Cardiac muscle cell (in vitro differentiated cells and primary cell): ENCODE measurements at places on chromosomes 12 and 14. TPM values are rescaled to one million over a fixed set of nuclear protein-coding genes. Genes with fewer than 3 reads are reported as not detected.

ANO2 gene
- not detected in 2 replicates for polyA plus RNA-seq

FGF23 gene
- polyA plus RNA-seq = 0.17 and 1.1 TPM in 2 replicates

PMEL gene
- 15.5 and 15.7 TPM in 2 replicates for polyA plus RNA-seq

LTBR gene
- 0.65 and 2.4 TPM in 2 replicates for polyA plus RNA-seq

GRCh38 chr14:76080471-76080870, 71.3 kb upstream of the GPATCH2L start:
- H3K27me3 ChIP-seq = no peaks in the 10 kb centered on the region
- no peak for DNase-seq
- no peak overlapping the region for H3K4me3 ChIP-seq
- no peak overlapping the region for H3K27ac ChIP-seq
- no peaks in the 10 kb centered on the region for H3K4me1 ChIP-seq

GRCh38 chr14:68941820-68942219, 37.3 kb downstream of the ACTN1 start:
- peaks cover 65% of the 10 kb centered on the region for H3K4me1 ChIP-seq
- H3K4me3 ChIP-seq = no peak overlapping the region
- DNase-seq = peak; percentile 78
- peak overlapping the region; percentile 75 for H3K27ac ChIP-seq

GRCh38 chr12:70365648-70366518, at the start of gene KCNMB4:
KCNMB4 (plus strand) TSS chr12:70366290; CDS start chr12:70366735, 445 bp downstream.
- peak within 1 kb of the TSS; percentile 22 for H3K27ac ChIP-seq
- H3K4me3 ChIP-seq = peak within 1 kb of the TSS; percentile 58
- DNase-seq = peak; percentile 64
- H3K27me3 ChIP-seq = peaks cover 16% of the 10 kb centered on the region
- H3K4me1 ChIP-seq = peaks cover 19% of the 10 kb centered on the region
- no peaks in the 10 kb centered on the region for H3K36me3 ChIP-seq

GRCh38 chr12:42338280-42338679, 12.3 kb downstream of the PPHLN1 start:
- DNase-seq = no peak
- H3K4me1 ChIP-seq = peaks cover 5% of the 10 kb centered on the region
- peak overlapping the region; percentile 17 for H3K27ac ChIP-seq
- H3K27me3 ChIP-seq = no peaks in the 10 kb centered on the region
- peaks cover 11% of the 10 kb centered on the region for H3K36me3 ChIP-seq
- no peak overlapping the region for H3K4me3 ChIP-seq

DNA sequence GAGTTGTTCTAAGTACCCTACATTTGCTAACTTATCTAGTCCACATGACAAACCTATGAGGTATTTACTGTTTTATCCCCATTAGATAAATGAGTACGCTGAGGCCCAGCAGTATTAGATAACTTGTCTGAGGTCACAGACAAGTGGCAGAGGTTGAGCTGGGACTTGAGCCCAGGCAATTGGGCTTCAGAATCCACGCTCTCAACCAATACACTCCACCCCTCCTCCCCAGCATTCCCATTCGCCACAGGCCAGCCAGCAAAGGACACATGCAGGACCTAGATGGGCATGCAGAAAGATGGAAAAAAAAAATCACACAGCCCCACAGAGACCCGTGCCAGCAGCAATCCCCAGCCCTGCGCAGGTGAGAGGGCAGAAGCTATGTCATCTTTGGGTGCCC, 12.4 kb downstream of the HDAC7 start:
- H3K27ac ChIP-seq = peak overlapping the region; percentile 80
- H3K4me3 ChIP-seq = no peak overlapping the region
- no peaks in the 10 kb centered on the region for H3K27me3 ChIP-seq

DNA sequence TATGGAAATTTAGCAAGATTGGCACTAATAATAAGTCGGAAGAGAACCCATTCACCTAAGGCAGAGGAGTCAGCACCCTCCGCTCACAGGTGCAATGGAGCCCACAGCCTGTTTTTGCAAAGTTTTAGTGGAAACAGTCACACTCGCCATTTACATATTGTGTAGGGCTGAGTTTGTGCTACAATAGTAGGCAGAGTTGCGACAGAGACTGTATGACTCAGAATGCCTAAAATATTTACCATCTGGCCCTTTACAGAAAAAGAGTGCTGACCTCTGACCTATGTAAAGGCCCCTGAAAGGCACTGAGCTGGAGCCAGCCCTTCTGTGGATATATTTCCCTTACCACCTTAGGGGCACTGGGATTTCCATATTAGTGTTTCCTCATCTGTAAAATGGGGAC, 79.0 kb downstream of the PRIMA1 start:
- H3K27me3 ChIP-seq = no peaks in the 10 kb centered on the region
- no peaks in the 10 kb centered on the region for H3K36me3 ChIP-seq
- H3K27ac ChIP-seq = no peak overlapping the region
- no peak overlapping the region for H3K4me3 ChIP-seq
- no peaks in the 10 kb centered on the region for H3K4me1 ChIP-seq

DNA sequence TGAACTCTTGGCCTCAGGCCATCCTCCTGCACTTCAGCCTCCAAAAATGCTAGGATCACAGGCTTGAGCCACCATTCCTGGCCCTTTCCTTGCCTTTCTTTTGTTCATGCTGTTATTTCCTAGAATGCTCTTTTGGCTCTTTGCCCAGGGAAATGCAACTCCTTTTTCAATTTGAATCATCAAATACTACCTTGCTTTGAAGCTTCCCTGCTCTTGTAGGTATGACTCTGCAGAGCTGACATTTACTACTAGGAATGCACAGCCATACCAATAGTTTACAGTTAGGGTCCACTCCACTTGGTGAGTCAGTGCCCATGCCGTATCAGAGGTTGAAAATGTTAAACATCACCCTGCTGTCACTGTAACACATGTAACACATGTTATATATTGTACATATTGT, 107.0 kb upstream of the CRY1 start:
- no peak overlapping the region for H3K4me3 ChIP-seq
- H3K36me3 ChIP-seq = no peaks in the 10 kb centered on the region
- H3K27ac ChIP-seq = no peak overlapping the region
- no peaks in the 10 kb centered on the region for H3K27me3 ChIP-seq

DNA sequence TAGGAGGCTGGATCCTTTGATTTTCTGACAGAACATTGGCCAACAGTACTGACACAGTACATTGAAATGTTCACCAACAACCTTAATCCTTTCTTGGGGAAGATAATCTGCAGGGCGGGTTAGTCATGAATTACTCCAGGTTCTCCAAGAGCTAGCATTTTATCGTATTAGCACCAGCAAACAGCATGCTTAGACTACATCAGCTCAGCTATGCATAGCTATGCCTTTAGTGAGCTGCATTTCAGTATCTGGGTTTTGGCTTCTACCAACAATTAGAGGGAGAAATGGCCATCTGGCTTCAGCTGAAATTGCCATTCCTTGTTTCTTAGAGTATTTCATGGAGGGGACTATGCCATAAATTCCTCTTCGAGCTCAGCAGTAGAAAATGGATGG, 33.8 kb downstream of the SAMD4A start:
- no peaks in the 10 kb centered on the region for H3K27me3 ChIP-seq
- DNase-seq = peak; percentile 51
- no peak overlapping the region for H3K4me3 ChIP-seq
- peak overlapping the region; percentile 46 for H3K27ac ChIP-seq
- H3K4me1 ChIP-seq = peaks cover 24% of the 10 kb centered on the region
- H3K36me3 ChIP-seq = no peaks in the 10 kb centered on the region

DNA sequence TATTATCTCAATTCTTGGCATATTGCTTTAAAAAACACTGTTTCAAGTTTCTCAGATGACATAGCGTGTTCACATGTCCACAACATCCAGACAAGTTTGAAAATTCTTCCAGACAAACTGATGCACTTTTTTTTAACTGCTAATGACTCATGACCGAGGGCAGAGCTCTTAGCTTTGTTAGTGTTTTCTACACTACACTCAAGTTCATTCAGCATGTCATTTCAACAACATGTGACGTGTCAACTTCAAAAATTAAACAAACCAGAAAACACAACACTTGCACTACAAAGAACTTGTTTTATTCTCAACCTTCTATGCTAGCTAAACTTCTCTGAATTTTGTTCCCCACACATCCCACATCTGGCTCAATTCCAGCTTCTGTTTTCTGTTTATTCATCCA, 1186.3 kb upstream of the FLRT2 start:
- H3K27me3 ChIP-seq = no peaks in the 10 kb centered on the region
- no peaks in the 10 kb centered on the region for H3K36me3 ChIP-seq
- H3K27ac ChIP-seq = no peak overlapping the region
- no peaks in the 10 kb centered on the region for H3K4me1 ChIP-seq

- H3K4me3 ChIP-seq = no peak overlapping the region
- DNase-seq = no peak
- H3K27ac ChIP-seq = no peak overlapping the region
- no peaks in the 10 kb centered on the region for H3K4me1 ChIP-seq
- H3K36me3 ChIP-seq = peaks cover 3% of the 10 kb centered on the region
- no peaks in the 10 kb centered on the region for H3K27me3 ChIP-seq
Observed at GRCh38 chr12:2625289-2625612, 169.5 kb upstream of the FKBP4 start.

GRCh38 chr12:48388460-48388859, 37.7 kb upstream of the ZNF641 start:
- H3K4me3 ChIP-seq = no peak overlapping the region
- no peaks in the 10 kb centered on the region for H3K27me3 ChIP-seq
- H3K36me3 ChIP-seq = no peaks in the 10 kb centered on the region

DNA sequence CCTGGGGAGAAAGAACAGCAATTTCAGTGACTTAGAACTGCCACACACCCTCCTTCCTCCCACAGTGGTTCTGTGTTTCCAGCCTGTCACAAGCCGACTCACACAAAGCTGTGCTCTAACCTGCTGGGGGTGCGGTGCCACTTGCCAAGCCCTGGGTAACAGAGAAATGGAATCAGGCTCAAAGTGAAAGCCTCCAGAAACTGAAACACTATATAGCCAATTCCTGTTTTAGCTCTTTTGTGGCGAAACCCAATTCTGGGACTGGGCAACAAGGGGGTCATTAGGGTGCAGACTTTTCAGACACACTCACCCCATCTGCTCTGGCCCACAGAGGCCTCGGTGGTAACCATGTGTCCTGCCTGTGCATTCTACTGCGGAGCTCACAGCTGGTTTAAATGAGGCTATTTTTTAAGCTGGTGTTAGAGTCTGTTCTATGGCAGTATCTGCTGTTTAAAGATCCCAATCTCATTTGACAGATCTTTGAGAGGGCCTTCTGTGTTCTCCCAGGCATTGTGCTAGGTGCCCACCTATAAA, 15.2 kb upstream of the ACTR6 start:
- peaks cover 4% of the 10 kb centered on the region for H3K4me1 ChIP-seq
- H3K4me3 ChIP-seq = no peak overlapping the region
- DNase-seq = no peak
- no peaks in the 10 kb centered on the region for H3K36me3 ChIP-seq
- no peak overlapping the region for H3K27ac ChIP-seq
- no peaks in the 10 kb centered on the region for H3K27me3 ChIP-seq

- H3K4me3 ChIP-seq = no peak overlapping the region
- no peak for DNase-seq
- peaks cover 19% of the 10 kb centered on the region for H3K4me1 ChIP-seq
Observed at GRCh38 chr14:32019276-32019675, 57.8 kb upstream of the ARHGAP5 start.

GRCh38 chr14:50883827-50884197, 12.0 kb downstream of the ABHD12B start:
- no peaks in the 10 kb centered on the region for H3K27me3 ChIP-seq
- no peaks in the 10 kb centered on the region for H3K36me3 ChIP-seq
- DNase-seq = no peak
- H3K4me1 ChIP-seq = no peaks in the 10 kb centered on the region
- H3K4me3 ChIP-seq = no peak overlapping the region

- no peak overlapping the region for H3K27ac ChIP-seq
- H3K27me3 ChIP-seq = no peaks in the 10 kb centered on the region
- no peak overlapping the region for H3K4me3 ChIP-seq
Observed at GRCh38 chr14:95664546-95664945, 21.7 kb upstream of the TCL1B start.

- peaks cover 11% of the 10 kb centered on the region for H3K4me1 ChIP-seq
- H3K36me3 ChIP-seq = no peaks in the 10 kb centered on the region
- H3K27me3 ChIP-seq = no peaks in the 10 kb centered on the region
- H3K27ac ChIP-seq = no peak overlapping the region
- DNase-seq = no peak
- no peak overlapping the region for H3K4me3 ChIP-seq
Observed at GRCh38 chr14:72818998-72819397, 74.9 kb downstream of the DPF3 start.

GRCh38 chr12:95185072-95185471, 32.2 kb downstream of the FGD6 start:
- no peak for DNase-seq
- H3K4me1 ChIP-seq = peaks cover 10% of the 10 kb centered on the region
- H3K36me3 ChIP-seq = no peaks in the 10 kb centered on the region
- H3K4me3 ChIP-seq = no peak overlapping the region
- no peak overlapping the region for H3K27ac ChIP-seq

DNA sequence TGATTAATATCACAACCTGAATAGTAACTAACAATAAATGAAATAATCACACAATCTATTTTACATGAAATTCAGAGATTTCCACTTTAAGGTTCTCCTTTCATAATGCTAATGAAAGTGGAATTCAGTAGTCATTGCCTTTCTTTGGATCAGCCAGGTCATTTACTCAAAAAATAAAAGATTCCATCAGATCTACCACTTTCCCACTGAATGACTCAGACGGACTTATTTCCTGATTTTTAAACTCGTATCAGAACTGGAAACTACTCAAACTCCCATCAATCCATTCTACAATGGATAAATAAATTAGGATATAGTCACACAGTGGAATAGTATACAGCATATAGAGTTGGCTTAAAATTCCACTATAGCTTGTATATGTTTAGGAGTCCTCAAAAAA, 237.1 kb downstream of the MED13L start:
- H3K27me3 ChIP-seq = no peaks in the 10 kb centered on the region
- H3K27ac ChIP-seq = no peak overlapping the region
- DNase-seq = no peak
- no peak overlapping the region for H3K4me3 ChIP-seq
- no peaks in the 10 kb centered on the region for H3K36me3 ChIP-seq
- peaks cover 7% of the 10 kb centered on the region for H3K4me1 ChIP-seq

DNA sequence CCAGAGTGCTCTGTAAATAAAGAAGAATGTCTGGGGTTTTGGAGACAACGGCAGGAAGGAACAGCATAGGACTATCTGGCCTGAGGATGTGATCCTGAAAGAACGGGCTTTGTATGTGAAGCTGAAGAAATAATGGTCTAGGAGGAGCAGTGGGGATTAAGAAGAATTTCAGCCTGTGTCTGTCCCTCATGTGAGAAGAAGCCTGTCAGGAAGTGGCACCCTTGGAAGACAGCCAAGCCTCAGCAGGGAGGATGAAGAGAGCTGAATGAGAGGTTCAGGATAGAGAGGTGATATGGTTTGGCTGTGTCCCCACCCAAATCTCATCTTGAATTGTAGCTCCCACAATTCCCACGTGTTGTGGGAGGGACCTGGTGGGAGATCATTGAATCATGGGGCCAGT, 56.9 kb upstream of the TCL1A start:
- H3K4me1 ChIP-seq = no peaks in the 10 kb centered on the region
- H3K27ac ChIP-seq = no peak overlapping the region
- no peak for DNase-seq
- H3K27me3 ChIP-seq = peaks cover 5% of the 10 kb centered on the region

- no peak overlapping the region for H3K4me3 ChIP-seq
- H3K4me1 ChIP-seq = no peaks in the 10 kb centered on the region
- H3K27ac ChIP-seq = no peak overlapping the region
- no peak for DNase-seq
- no peaks in the 10 kb centered on the region for H3K27me3 ChIP-seq
- H3K36me3 ChIP-seq = no peaks in the 10 kb centered on the region
Observed at GRCh38 chr14:87617079-87617478, 375.9 kb downstream of the GALC start.
